Temporal lobe (tissue), 4 donors: ENCODE measurements at places on chromosomes 13 and 19. TPM values are rescaled to one million over a fixed set of nuclear protein-coding genes. Genes with fewer than 3 reads are reported as not detected.

The LGALS4 gene
- total RNA-seq: not detected

The SIGLECL1 gene
- not detected for total RNA-seq

The GSX1 gene
- under 0.01 TPM for total RNA-seq

The ADAMTSL5 gene
- total RNA-seq: under 0.01 TPM

The MEIS3 gene
- total RNA-seq: 63.4 TPM

The PTGIR gene
- total RNA-seq: 0.25 TPM

The CYSLTR2 gene
- 3.0 TPM for total RNA-seq

The COL5A3 gene
- total RNA-seq: 1.7 TPM

The CYTH2 gene
- total RNA-seq: 57.5 TPM

The CAPN12 gene
- total RNA-seq: 0.25 TPM

The CNMD gene
- 2.5 TPM for total RNA-seq

The ZNF534 gene
- 2.7 TPM for total RNA-seq

The OR4F17 gene
- total RNA-seq: not detected

The TSKS gene
- not detected for total RNA-seq

The DACH1 gene
- 7.9 TPM for total RNA-seq

The NPHS1 gene
- total RNA-seq: 0.25 TPM

The CEACAM20 gene
- not detected for total RNA-seq

The NLRP9 gene
- total RNA-seq: not detected

The SBSN gene
- not detected for total RNA-seq

The C1QTNF9 gene
- total RNA-seq: not detected

The ZNF667 gene
- total RNA-seq: 22.6 TPM

The ZNF850 gene
- total RNA-seq: 6.4 TPM

The EHD2 gene
- 2.0 TPM for total RNA-seq

The PTH2 gene
- not detected for total RNA-seq

The SLC10A2 gene
- total RNA-seq: not detected

The ALG11 gene
- 20.2 TPM for total RNA-seq

The ZNF135 gene
- 9.8 TPM for total RNA-seq

The ZBTB32 gene
- not detected for total RNA-seq

The CYP4F11 gene
- total RNA-seq: not detected

The PROZ gene
- total RNA-seq: not detected
